CD4-positive, alpha-beta T cell treated with Interleukin-2 at 100 ng/mL for 4 hours (primary cell): ENCODE measurements at places on chromosomes 5 and 9.

DNA sequence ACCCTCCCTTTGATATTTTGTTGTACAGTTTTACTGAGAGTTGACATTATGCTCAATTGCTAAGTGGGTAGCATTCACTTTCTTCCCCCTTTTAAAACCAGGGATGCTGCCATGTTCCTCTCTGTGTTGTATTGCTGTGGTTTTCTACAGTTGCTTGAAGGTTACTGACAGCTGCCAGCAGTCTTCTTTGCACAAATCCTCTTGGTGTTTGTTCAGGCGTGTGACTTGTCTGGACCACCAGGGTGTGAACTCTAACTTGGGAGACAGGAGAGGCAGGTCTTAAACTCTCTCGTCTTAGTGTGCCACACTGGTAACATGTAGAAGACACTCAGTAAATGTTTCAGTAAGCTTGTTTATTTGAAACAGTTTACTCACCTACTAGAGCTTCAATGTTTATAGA, 25.1 kb downstream of the SLC44A1 start:
- DNase-seq: no peak

- no peak for DNase-seq
Observed at GRCh38 chr9:1273859-1274258, 223.7 kb downstream of the DMRT2 start.

- no peak for DNase-seq
Observed at GRCh38 chr5:107941036-107941435, 270.3 kb upstream of the EFNA5 start.

GRCh38 chr9:129547063-129547462, 73.8 kb downstream of the C9orf50 start:
- no peak for DNase-seq

GRCh38 chr9:98612061-98612752, 96.5 kb downstream of the GABBR2 start:
- no peak for DNase-seq

DNA sequence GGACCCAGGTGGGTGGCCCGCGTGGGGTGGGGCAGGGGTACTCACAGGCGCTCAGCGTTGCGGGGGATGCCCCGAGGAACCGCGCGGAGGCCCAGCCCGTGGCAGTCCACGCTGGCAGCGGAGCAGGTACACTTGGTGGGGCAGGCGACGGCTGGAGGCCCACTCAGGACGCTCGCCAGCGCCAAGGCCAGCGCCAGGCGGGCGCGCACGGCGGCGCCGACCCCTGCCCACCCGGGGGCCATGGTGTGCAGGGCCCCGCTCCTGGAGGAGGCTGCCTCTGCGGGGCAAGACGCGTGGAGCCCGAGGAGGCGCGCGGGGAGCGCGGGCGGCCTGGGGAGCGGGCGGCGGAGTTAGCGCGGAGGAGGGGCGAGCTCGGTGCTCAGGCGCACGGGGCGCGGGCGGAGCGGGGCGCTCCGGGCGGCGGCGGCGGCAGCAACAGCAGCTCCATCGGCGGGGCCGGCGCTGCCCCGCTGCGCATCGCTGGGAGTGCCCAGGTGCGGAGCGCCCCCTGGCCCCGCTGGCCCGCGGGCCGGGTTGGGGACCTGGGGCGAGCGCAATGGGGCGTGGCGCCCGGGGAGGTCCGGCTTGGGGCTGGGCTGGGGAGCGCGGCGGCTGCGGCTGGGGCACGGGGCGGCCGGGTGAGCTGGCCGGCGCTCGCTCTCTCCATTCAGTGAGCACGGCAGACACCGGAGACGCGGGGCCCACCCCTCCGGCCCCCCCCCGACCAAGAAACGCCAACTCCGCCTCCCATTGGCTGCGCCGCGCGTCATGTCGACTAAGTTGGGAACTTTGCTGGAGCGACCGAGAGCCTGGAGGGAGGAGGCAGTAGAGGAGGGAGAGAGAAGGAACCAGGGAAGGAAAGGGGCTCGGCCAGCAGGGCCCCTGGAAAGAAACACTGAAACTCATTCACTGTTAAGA, at the start of gene SLIT3:
Gene SLIT3 (minus strand): TSS at position 672 of the 918 bp plus-strand sequence. CDS start 430 bp downstream, at position 242.
- DNase-seq: no peak

GRCh38 chr9:33751536-33752129, 43.7 kb upstream of the PRSS3 start:
- no peak for DNase-seq

GRCh38 chr9:89367726-89368437, 49.6 kb downstream of the SECISBP2 start:
- DNase-seq: no peak

GRCh38 chr5:14779975-14780374, 91.6 kb downstream of the ANKH start:
- no peak for DNase-seq

GRCh38 chr9:127966416-127967150, 14.2 kb downstream of the EEIG1 start:
- no peak for DNase-seq

DNA sequence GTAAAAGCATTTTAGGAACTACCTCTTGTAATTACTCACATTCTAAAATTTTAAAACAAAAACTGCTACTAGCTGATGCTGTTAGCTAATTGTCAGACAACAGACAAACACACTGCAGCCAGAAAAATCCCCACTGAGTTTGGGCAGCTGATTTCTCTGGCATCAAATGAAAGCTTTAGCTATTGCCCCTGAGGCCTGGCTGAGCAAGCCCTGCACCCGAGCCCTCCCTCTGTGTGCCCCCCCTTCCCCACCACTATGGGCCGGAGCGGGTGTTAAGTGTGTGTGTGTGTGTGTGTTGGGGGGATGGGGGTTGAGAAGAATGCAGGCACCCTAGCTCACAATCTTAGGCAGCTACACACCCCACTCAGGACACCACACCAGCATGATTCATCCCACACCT, 2.4 kb downstream of the NEUROG1 start:
- no peak for DNase-seq

DNA sequence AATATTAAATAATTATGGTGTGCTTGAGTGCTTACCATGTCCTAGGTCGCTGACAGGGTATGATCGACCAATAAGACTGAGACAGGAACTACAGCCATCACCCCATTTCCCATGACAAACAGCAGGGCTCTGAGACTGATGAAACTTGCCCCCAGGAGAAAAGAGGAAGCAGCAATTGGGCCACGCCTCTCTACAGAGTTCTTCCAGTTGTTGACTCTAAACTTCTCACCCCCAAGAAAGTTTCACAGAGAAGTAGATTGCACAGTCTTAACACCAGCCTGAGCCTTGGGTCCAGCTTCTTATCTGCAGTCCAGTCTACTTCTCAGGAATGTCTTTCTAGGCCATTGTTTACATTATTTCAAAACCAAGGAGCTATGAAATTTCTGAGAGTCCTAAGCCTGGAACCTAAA, 182.2 kb upstream of the ANKRD55 start:
- DNase-seq: peak; percentile 10

DNA sequence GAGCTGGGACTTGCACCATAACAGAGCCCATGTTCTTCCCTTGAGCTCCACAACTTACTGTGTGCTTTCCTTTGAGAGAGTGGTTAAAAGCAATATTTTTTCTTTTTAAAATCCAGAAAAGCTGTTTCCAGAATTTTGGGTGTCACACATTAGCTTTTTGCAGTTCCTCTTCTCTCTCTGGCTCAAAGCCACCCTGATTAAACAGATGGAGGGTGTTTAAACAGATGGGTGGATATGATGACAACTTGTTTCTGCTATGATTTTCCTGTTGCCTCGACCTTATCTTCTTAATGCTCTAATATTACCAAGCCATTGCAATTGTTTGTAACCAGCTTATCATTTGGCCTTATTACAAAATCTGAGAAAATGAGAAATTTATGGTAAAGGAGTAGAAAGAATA, 22.9 kb upstream of the CFAP95 start:
- DNase-seq: no peak

DNA sequence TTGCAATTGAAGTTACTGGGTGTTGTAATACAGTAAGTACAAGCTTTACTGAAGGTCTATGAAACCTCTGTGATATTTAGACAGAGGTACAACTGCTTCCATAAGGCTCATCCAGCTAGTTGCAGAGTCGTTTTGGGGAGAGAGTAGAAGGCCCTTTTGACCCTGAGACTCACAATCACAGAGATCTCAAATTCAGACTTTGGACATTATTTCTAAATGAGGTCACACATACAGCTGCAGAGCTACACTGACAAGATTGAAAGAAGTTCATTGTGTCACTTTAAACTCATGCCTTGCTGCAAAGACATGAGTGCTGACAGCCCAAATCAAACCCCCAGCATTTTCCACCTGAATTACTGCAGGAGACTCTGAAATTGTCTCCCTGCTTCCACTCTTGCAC, 205.9 kb upstream of the TMEM161B start:
- DNase-seq: no peak

DNA sequence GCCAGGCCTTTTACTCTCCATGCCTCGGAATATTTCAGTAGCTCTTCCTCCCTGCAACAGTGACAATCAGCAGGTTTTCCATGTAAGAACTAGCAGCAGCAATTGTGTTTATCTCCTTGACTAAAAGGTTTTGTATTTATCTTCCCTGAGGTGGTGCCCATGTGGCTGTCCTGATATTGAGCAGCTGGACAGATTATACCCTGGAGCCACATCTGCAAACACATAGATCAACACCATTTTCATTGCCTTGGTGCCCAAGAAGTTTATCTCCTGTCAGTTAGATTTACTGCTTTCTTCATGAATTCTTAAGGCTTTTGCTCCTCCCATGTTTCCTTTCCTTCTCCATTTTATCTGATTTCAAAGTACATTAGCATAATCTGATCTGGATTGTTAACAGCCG, 378.4 kb downstream of the SPATA31D1 start:
- no peak for DNase-seq

GRCh38 chr5:164593982-164594381, 1088.6 kb downstream of the MAT2B start:
- DNase-seq: no peak

GRCh38 chr9:23682352-23682751, 143.7 kb downstream of the ELAVL2 start:
- no peak for DNase-seq

DNA sequence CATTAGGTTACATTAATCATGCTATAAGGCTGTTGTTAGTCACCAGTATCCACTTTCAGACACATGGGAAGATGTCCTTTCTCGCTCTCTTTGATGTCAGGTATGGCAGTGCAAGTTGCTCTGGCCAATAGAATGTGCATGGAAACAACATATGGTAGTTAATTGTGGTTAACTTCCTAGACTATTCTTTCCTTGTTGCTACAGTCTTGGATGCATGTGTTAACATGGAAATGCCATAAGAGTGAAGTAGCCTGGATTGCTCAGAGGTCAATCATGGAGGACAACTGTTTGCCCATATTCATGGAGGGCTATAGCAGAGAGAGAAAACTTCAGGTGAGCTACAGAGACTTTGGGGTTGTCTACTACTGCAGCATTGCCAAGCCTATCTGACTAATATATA, 245.8 kb upstream of the GAS1 start:
- DNase-seq: no peak

DNA sequence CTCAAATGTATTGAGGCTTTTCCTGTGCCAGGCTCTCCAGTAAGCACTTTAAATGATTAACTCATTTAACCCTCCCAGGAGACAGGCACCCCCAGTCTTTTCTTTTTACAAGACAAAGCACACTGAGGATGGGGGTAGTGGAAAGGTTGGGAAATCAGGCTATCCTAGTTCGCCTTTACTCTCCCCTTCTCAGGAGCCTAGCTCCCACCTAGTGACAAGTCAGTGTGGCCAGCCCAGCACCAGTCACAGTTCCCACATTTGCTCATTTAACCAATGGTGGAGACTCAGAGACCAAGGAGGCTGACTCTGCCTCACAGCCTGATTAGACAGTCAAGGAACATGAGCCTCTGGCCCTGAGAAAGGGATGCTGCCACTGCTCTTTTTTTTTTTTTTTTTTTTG, 3.5 kb downstream of the ALDH7A1 start:
- DNase-seq: no peak

- no peak for DNase-seq
Observed at GRCh38 chr9:127567035-127567729, 44.9 kb upstream of the STXBP1 start.

DNA sequence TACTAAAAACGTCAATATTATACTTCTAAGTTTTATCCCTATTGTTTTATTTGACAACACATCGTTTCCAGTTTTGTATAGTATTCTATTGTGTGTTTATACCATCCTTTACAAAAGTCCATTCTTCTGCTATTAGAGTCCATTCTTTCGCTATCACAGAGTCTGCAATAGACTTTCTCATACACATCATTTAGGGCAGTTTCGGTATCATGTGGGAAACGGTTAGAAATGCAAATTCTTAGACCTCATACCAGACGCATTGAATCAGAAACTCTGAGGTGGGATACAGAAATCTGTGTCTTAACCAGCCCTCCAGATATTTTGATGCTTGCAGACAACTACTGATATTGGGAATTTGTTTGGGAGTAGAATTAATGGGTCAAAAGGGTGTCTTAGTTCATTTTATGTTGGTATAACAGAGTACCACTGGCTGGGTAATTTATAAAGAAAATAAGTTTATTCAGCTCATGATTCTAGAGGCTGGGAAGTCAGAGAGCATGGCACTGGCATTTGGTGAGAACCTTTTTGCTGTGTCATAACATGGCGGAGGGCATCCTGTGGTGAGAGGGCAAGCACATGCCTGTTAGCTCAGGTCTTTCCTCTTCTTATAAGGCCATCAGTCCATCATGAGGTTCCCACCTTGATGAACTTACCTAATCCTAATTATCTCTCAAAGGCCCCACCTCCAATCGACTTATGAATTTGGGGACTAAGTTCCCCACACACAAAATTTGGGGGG, 21.1 kb downstream of the CARTPT start:
- no peak for DNase-seq

DNA sequence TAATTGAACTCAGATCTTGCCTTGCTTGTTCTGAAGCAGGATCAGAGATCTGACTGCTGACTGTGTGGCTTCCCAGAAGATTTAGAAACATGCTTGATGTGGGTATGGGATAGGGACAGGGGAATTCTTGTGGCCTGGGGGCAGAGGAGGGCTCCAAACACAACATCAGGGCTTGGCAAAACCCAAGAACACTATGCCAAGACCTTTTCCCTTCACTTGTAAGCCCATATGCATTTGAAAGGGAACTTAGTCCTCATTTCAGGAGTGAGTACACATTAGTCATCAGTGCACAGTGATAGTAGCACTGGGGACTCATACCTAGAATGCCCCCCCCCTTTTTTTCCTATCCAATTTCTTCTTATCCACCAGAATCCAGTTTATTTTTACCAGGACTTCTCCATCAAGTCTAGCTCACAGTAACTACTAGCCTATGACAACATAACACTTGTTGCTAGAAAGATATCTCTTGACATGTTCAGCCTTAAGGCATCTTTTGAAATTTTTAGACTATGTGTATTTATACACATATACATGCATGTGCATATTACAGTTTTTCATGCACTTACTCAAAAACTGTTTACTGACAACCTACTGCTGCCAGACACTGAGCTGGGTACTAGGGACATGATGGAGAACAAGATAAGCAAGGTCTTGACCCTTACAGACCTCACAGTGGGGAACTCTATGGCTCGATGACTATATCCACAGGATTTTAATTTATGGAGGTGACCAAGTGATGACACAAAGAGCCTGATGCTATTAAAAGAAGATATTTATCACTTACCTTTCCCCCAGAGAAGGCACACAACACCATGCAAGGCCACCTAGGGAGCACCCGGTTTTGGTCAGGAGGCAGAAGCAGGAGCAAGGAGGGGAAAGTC, 158.3 kb upstream of the MAP3K1 start:
- DNase-seq: no peak
